Anterior cingulate cortex (tissue), 58 donors: ENCODE measurements at places on chromosomes 1 and 21.

DNA sequence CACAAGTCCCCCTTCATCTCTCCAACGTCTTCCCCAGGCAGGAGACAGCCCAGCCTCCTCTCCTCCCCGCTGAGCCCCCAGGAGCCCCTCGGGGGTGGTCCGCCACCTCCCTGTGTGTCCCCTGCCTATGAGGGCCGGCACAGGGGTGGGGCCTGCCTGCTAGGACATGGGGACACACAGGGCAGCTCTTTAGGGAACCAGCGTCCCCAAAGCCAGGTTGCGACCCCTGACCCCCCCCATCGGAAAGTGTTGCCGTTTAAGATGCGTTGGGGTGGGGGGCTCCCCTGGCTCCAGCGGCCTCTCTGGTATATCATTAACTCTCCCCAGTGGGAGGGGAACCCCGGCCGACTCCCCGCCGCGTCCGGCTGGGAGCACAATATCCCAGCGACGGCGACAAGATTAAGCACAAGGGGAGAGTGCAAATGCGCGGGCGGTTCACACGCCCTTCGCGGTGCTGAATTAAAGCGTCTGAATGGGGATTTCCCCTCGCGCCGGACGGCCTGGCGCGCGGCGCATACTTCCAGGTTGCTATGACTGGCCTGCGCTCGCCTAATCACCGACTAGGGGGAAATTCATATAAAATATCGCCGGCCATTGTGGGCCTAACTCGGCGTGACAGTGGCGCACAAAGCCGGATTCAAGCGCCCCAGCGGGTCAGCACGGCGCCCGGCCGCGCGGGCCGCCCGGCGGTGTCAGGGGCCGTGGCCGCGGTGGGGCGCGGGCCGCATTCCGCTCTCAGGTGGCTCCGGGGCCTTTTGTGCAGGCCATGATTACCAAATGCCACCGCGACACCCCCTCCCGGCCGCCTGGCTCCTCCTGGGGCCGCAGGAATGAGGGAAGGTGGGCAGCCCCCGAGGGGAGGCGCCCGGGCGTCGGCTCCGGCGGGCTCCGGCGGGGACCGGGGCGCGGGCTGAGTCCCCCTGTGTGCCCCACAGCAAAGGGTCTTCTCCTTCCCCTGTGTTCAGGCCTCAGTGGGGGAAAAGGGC is 30.9 kb downstream of the WNT3A start:
- DNase-seq, result no peak

DNA sequence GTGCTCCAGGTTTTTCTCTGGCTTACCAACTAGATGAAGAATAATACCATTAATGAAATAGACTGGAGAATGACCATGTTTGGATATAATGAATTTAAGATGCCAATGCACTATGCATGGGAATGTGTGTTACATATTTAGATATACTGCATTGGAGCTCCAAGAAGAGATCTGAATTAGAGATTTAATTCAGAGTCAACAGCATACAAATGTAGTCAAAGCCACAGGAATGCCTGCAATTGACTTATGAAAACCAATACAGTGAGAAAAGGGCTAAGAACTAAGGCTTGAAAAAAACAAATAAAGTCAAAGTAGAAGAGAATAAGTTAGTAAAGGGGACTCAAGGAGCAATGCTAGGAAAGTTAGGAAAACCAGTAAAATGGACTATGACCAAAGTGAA is 59.1 kb downstream of the USP24 start:
- no peak for DNase-seq

DNA sequence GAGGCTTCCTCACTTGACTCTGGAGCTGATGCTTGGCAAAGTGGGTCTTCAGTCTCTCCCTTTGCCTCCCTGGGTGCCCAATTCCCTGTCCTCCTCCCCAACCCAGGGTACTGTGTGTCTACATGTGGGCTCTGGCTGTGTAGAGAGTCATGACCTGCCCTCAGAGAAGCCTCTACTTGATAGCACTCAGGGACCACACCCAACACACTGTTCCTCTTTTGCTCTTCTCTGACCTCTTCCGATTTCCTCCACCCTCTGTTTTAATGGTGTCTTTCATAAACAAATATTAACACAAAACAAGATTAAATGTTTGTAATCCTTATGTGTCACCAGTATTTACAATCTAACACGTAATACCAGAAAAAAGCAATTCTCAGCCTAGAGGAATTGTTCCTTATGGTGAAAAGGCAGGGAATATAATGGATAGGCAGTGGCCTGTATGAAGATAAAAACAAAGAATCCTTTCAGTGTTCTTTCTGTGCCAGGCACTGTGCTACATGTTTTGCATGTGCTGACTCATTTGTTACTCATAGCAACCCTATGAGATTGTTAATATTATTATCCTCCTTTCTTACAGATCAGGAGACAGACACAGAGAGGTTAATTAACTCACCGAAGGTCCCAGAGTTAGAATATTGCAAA is 58.2 kb downstream of the HSD3B1 start:
- DNase-seq, result no peak

GRCh38 chr1:179303200-179303785 is 9.7 kb downstream of the SOAT1 start:
- no peak for DNase-seq

DNA sequence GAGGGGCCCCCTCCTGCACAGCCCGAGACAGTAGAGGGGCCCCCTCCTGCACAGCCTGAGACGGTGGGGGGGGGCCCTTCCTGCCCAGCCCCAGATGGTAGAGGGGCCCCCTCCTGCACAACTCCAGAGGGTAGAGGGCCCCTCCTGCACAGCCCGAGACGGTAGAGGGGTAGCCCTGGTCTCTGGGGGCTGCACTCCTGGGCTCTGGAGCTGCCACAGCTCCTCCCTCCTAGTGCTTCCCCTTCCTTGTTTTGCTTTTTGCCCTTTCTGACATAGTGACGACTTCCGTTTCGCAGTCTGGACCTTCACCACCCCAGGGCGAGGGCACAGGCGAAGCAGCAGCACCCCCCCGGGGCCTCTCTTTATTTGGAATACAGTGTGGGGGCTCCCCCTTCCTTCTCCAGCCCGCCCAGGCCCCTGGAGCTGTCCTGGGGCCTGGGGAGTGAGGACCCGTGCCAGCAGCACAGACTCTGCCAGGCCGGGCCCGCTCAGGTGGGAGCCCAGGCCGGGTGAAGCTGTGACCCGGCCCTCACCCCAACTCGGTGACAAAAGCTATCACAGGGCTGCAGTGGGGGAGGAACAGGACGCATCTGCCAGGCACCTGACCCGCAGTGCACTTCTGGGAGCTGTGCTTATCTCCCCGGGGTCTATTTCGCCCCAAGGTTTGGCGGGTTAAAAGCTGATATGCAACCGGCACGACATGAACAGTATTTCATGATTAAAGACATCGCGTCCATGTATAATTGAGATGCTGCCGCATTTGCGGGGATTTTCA is 1.1 kb upstream of the PRXL2B start:
- DNase-seq, result no peak

GRCh38 chr1:44842862-44843655 is at the start of gene PTCH2:
Gene PTCH2 (minus strand): TSS chr1:44843253. CDS start chr1:44842932, 321 bp downstream.
- DNase-seq, result peak; percentile 36

DNA sequence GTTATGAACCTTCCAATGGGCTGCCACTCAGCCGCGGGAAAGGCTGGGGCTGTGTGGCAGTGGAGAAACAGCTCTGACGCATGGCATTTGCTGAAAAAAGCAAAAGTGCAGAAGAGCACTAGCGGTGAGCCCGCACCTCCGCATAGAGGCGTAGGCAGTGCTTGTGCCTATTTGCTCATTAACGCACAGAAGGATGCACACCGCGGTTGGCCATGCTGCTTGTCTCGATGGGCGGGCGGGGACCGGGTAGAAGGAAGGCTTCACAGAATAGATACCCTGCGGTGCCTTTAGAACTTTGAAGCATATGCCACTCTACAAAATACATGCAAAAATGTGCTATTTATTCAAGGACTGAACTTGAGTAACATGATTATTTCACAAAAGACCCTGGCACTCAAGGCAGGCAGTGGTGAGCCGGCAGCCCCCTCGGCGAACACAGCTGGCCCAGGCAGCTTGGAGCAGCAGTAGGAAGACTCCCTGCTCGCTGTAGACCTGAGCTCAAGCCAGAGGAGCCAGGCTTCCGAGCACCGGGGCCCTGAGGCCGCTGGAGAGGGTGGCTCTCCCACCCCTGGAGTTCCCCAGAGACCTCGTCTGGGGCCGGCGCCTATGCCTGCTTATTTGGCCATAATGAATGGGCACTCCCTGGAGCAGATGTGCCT is 71.5 kb downstream of the SIK1 start:
- no peak for DNase-seq

GRCh38 chr1:203598752-203599151 is 27.9 kb upstream of the ATP2B4 start:
- DNase-seq, result no peak

DNA sequence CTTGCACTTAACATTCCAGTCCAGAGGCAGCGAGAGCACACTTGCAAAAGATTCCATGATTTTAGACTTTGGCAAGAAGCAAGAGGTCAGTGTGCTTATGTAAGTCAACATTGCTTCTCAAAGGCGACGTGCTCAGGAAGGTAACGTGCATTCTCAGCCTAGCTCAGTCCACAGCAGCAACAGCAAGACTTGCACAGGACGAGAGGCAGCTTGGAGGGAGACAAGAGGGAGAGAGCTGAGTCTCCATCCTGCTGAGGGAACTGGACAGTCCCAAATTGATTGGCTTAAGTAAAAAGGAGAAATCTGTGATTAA is 56.5 kb downstream of the PTP4A2 start:
- no peak for DNase-seq

DNA sequence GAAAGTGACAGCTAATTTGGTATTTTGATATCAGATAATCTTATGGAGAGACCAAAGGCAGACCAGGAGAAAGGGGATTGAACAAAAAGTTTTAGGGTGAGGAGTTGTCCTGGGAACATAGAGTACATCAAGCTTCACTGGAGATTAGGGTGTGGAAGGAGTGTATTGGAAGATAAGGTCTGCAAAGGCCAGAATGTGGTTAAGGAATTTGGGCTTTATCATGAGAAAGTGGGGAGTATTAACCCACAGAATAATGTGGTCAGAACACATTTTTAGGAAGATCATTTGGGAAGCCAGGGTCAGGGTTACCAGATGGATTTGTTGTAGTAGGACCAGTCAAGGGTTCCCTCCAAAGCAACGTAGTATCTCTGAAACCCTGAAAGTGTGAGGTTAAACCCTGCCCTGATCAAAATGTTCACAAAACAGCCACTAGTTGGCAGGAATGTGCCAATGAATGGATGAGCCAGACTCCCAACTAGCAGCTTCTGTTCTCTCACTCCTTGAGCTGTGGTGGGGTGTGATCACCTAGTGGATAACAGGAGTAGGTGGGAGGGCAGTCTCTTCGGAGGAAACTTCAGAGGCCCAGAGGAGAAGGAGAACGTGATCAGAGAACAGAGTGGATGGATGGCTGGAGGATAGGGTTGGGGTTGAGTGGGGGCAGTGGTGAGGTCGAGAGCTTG is 35.8 kb downstream of the SLC2A1 start:
- no peak for DNase-seq

DNA sequence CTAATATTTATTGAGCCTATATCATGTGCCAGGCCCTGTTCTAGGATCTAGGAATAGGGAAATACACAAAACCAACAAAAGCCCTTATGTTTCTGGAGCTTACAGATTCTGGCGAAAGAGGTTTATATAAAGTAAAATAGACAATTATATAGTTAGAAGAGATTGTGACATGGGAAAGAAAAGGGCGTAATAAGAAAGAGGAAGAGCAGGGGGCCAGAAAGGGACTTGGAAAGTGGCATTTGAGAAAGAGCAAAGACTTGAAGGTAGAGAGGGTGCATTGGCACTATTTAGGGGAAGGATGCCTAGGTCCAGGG is 322.5 kb upstream of the FAM78B start:
- no peak for DNase-seq

DNA sequence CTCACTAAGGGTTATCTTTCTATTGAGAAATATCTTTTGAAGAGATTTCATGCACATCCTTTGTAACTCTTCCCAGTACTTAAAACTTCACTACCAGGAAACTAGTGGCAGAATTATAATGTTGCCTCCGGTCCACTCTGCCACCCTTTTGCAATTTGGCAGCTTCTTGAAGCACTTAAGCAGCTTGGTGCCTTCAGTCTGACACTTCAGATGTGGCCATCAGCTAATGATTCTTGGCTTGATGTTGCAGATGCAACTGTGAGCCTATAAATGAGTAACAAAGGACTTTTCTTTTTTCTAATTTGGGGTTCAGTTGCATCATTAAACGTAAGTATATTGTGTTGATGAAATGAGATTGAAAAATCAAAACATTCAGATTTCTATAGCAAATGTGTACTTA is 187.5 kb upstream of the C21orf91 start:
- DNase-seq, result no peak

GRCh38 chr1:94621395-94621794 is 79.8 kb upstream of the F3 start:
- no peak for DNase-seq

- no peak for DNase-seq
Observed at GRCh38 chr1:224338150-224338838, 8.3 kb upstream of the NVL start.

DNA sequence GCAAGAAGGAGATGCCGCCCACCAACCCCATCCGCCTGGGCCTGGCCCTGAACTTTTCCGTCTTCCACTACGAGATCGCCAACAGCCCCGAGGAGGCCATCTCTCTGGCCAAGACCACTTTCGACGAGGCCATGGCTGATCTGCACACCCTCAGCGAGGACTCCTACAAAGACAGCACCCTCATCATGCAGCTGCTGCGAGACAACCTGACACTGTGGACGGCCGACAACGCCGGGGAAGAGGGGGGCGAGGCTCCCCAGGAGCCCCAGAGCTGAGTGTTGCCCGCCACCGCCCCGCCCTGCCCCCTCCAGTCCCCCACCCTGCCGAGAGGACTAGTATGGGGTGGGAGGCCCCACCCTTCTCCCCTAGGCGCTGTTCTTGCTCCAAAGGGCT is 732 bp downstream of the SFN start:
- no peak for DNase-seq

GRCh38 chr1:38370716-38371504 is 324.3 kb upstream of the POU3F1 start:
- DNase-seq, result no peak

DNA sequence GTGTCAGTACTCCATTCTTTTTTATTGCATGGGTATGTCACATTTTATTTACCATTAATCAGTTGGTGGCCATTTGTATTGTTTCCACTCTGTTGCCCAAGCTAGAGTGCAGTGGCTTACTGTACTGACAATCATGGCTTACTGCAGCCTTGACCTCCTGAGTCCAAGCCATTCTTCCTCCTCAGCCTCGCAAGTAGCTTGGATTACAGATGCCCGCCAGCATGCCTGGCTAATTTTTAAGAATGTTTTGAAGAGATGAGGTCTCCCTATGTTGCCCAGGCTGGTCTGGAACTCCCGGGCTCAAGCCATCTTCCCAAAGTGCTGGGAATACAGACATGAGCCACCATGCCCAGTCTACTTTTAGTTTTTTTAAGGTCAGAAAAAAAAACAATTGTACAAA is 813 bp upstream of the SFT2D2 start:
- DNase-seq, result no peak

- no peak for DNase-seq
Observed at GRCh38 chr1:158323866-158324265, 7.5 kb downstream of the CD1B start.

GRCh38 chr1:65971547-65971946 is 178.9 kb downstream of the PDE4B start:
- no peak for DNase-seq

DNA sequence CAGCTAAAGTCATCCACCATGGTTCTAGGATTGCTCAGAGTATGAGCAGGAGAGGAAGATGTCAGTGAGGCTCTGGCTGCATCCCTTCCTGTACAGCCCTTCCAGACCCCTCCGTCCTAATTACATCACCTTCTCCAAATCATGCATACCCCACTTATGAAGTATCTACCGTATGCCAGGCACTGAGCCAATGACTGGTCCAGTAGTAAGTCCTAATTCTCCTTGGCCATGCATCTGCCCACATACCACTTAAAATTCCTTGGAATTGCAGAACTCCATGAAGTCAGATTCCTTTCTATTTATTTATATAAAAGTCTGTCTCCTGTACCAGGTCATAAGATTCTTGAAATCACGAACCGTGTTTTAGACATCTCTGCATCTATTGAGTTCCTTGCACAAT is 106.1 kb downstream of the SEC16B start:
- no peak for DNase-seq
